ENCODE measurements at places on chromosomes 2 and 18. TPM values are rescaled to one million over a fixed set of nuclear protein-coding genes. Genes with fewer than 3 reads are reported as not detected.

DNA sequence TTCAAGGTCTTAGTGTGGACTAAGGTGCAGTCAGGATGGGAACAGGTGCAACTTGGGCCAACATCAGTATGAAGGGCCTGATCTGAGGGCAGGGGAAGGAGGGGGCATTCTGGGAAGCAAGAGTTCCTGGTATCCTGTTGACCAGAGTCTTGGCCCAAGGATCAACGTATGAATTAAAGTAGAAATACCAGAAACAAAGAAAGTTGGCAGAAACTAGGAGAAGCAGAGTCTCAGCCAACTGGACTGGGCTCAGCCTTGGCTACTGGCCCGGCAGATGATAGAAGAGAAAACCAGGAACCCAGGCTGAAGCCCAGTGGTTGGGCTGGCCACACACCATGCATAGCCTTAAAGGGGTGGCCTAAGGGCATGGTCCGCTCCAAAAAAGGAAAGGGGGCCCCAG lies 2.3 kb downstream of the CETN1 start:
- H3K4me1 ChIP-seq, result no peaks in the 10 kb centered on the region
- H3K36me3 ChIP-seq, result no peaks in the 10 kb centered on the region
- no peak overlapping the region for H3K4me3 ChIP-seq
- no peak for DNase-seq
- peaks cover 3% of the 10 kb centered on the region for H3K27me3 ChIP-seq

DNA sequence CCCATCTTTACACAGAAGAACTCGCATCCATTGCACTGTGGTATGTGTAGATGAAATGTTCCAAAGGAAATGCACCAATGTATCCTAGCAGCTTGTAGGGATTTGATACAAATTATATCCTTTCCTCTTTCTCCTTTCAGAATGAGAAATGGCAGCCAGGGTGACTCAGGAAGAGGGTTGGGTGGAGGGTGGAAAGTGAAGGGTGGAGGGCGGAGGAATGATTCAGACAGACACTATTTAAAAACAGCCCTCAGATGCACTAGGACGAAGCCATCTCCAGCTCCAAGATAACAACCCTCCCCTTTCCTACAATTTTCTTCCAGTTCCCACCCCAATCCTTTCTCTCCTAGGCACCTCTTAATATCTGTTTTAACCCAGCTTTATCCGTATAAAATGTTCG lies 96.2 kb upstream of the STK39 start:
- H3K36me3 ChIP-seq, result no peaks in the 10 kb centered on the region
- peaks cover 5% of the 10 kb centered on the region for H3K4me1 ChIP-seq
- H3K27ac ChIP-seq, result no peak overlapping the region
- no peak for DNase-seq

- no peak overlapping the region for H3K4me3 ChIP-seq
- no peaks in the 10 kb centered on the region for H3K4me1 ChIP-seq
- H3K27me3 ChIP-seq, result no peaks in the 10 kb centered on the region
- H3K27ac ChIP-seq, result no peak overlapping the region
Observed at GRCh38 chr2:118968961-118969733, 27.2 kb downstream of the MARCO start.

C2orf78 gene
- not detected for total RNA-seq

TUBA3E gene
- not detected for total RNA-seq
